ENCODE measurements at places on chromosomes 7 and 10. TPM values are rescaled to one million over a fixed set of nuclear protein-coding genes. Genes with fewer than 3 reads are reported as not detected.
A peak's percentile ranks its signal among the peaks of the same experiment; 100 is the strongest.

- no peak for DNase-seq
These were observed 23.8 kb downstream of the SUFU start for GRCh38 chr10:102527546-102527945.

DNA sequence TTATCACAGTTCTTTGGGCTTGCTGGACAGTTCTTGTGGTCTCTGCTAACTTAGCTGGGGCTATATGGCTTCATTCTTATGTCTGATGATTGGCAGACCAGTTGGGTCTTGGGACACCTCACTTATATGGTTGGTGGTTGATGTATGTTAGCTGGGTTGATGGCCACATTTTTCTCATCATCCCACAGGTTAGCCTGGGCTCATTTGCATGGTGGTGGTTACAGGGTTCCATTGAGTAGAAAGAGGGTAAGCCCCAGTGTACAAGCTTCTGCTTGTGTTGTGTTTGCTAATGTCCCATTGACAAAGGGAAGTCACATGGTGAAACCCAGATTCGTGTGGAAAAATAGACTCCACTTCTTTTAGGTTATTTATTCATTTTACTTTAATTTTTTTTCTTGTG is 40.6 kb downstream of the TMEM60 start:
- DNase-seq, result no peak

GRCh38 chr10:124165311-124165710 is 71.9 kb upstream of the CHST15 start:
- DNase-seq, result no peak

DNA sequence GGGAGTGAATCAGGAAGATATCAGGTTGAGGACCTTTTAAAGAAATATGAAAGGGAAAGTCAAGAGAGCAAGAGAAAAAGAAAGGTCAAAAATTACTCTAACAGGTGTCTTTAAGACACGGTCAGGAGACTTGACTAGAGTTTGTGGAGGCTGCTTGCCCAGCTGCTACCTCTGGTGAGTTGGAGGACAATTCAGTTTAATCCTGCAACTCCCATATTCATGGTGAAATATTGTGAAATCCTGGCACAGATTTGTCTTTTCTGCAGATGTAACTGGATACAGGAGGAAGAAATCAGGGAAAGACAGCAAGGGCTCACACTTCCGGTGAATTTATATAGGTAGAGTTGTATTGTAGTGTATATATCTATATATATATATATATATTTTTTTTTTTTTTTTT is 93.5 kb downstream of the AKAP9 start:
- no peak for DNase-seq

- DNase-seq, result no peak
These were observed 2.0 kb upstream of the DNAJC12 start for GRCh38 chr10:67839951-67840350.

GRCh38 chr7:110224643-110225042 is 866.3 kb upstream of the LRRN3 start:
- no peak for DNase-seq

DNA sequence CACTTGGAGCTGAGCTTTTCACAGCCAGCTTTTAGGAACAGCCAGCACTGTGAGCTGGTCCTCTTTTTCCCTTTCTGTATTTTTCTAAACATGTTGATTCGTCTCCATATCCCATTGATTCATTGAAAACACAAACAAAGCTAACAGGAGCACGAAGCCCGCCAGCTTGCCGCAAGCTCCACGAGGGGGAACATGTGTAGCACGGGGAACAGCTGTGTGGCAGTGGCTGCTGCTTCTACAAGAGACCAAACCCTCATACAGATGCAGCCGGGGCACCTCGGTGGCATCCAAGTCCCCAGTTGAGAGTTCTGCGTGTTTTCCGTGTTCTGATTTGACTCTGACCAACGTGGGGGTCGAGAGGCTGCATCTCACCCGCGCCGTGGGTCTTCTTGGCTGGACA is 80.8 kb upstream of the SH2B2 start:
- DNase-seq, result no peak

DNA sequence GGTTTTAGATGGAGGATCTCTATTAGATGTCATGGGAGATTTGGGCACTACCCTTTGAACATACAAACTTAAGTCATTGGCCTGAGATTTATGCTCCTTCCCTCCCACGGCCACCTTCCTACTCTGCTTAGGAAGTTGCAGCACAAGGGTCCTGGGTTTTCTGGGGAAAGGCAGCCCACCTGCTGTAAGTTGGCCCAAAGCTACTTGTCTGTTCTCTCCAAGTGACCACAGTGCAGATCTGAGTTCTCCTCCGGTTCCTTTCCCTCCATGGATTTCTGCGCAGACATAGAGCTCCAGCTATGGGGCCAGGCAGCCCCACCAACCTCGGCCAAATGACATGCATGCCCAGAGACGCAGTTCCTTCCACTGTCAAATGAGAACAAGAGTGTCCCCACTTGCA is 12.8 kb upstream of the C10orf53 start:
- DNase-seq, result no peak

DNA sequence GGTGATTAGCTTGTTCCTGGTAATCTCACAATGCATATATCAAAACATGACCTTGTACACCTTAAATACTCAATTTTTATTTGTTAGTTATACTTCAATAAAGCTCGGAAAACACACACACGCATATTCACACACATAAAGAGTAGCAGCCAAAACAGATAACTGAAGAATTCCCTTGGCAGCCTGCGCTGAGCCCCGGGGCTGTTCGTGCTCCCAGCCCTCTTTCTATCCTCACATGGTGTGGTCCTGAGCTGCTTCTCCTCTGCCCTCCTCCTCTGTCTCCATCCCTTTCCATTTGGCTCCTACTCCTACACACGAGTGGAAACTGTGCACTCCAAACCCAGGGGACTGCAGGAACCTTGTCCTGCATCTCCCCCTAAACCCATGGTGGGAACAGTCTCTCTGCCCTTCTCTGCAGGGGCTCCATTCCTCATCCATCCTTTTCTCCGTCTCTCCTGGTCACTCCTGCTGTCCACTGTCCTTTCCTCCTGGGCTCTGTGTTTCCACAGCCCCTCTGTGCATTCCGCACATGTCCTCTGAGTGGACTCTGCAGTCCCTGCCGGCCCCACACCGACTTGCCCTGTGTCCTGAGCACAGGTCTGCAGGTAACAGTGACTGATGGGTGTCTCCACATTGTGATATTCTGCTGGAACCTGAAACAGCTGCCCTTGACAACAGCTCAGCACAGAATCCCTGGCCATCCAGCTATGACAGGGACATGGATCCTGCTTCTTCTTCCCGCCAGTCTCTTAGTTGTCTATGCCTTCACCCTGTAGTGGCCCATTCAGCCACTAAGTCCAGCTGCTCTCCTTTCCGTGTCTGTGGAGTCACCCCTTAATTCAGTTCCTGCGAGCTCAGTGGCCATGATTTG is 216.8 kb upstream of the ZNF32 start:
- no peak for DNase-seq

- DNase-seq, result no peak
These were observed 31.4 kb downstream of the TCERG1L start for GRCh38 chr10:131280101-131280500.

DNA sequence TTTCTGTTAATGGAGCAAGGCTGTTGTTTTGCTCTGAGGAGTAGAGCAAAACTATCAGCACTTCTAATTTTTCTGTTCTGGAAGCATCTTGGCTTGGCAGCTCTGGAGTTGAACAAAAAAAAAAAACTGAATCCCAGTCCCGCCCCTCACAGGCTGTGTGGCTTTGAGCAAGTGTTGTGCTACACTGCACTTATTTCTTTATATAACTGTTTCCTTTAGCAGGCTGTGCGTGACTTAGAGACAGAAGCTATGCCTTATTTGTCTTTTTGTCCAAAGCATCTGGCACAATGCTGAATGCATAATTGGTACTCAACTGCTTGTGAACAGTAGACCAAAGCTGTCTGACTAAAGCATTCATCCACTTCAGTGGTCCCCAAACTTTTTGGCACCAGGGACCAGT is 96.1 kb downstream of the AMPH start:
- no peak for DNase-seq

DNA sequence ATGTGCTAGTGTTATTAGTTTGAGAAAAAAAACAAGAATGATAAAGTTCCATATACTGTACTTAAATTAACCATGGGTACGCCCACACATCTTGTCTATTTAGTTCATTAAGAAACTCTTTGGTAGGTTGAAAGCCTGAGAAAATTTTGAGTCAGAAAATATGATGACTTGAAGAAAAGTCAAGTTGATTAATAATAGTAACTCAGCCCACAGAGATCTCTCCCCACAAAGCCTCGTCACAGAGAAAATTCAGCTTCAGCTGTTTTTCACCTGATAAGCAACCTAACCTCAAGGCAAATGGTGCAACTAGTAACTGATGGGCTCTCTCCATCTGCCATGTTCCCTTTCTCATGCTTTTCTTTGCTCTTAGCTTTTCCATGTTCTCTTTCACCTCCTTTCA is 1021.6 kb downstream of the GATA3 start:
- no peak for DNase-seq

DNA sequence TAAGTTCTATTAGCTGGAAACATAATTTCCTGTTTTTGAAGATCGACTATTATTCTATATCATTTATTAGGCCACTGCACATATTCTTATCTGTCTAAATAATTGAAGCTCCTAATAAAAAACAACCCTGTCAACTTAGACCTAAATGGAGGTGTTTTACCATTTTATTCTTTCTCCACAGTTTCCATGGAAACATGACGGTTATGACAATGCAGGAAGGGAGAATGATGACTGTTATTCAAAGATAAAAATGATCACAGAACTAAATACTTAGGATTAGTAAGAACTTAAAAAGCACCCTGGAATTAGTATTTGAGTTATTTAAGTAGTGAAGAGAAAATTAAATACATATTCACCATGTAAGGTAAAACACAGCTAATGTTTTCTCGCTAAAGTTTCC is 119.9 kb upstream of the DKK1 start:
- DNase-seq, result no peak

DNA sequence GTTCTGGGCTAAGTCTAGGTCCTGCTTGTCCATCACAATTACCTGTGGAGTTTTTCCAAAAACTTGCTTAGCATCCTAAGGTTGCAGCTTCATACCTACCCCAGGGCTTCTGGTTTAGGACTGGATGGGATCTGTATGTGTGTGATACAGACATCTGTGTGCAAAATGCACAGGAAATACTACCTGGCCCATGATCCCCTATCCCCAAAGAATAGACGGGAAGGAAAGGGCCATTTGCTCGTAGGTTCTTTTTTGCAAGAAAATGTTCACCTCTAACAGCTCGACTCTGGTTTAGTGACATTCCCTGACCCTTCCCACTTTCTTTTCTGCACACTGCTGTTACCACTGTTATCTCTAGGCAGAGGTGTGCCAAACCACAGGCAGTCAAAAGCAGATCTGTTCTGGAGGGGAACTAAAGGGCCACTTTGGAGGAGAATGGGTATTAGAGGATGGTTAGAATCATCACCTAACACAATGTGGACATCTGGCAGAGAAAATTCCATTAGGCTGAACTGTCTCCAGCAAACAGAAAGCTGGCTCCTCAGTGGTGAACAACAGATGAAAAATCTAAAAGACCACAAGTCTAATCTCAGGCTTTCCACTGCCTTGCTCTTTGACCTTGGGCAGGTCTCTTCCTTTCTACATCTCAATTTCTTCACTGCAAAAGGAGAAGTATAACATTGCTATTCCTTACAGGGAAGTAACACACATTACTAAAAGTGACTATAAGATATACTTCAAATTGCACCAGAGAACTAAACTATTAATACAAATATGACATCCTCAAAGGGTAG is 107.4 kb downstream of the UBE2H start:
- DNase-seq, result no peak

GRCh38 chr10:12874501-12874900 is 127.0 kb downstream of the CCDC3 start:
- no peak for DNase-seq

GRCh38 chr10:114925587-114926586 is 12.1 kb upstream of the TRUB1 start:
- DNase-seq, result peak; percentile 52

DNA sequence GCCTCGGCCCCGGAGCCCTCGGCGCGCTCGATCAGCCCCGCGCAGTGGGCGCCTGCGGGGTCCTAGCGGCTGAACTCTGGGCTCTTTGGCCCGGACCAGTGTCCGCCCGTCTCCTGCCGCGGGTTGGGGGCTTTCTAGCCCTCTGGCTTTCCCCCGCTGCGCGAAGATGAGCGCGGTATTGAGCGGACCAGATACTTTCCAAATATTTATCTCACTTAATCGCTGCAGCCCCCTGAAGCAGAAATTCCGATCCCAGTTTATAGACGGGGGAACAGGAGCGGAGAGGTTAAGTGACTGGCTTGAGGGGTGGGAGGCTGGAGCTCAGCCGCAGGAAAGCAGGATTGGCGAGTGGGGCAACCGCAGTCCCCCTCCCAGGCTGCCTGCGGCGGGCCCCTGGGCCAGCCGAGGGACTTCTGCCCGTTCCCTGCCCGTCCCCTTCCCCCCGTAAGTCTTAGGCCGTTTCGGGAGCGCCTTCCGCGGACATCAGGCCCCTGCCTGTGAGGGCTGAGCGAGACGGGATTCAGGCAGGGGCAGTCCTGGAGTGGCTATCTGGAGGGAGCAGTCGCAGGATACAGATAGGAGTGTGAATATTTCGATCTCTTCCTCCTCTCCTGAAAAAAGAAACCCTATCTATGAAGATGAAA is 565 bp downstream of the STRIP2 start:
- no peak for DNase-seq

DNA sequence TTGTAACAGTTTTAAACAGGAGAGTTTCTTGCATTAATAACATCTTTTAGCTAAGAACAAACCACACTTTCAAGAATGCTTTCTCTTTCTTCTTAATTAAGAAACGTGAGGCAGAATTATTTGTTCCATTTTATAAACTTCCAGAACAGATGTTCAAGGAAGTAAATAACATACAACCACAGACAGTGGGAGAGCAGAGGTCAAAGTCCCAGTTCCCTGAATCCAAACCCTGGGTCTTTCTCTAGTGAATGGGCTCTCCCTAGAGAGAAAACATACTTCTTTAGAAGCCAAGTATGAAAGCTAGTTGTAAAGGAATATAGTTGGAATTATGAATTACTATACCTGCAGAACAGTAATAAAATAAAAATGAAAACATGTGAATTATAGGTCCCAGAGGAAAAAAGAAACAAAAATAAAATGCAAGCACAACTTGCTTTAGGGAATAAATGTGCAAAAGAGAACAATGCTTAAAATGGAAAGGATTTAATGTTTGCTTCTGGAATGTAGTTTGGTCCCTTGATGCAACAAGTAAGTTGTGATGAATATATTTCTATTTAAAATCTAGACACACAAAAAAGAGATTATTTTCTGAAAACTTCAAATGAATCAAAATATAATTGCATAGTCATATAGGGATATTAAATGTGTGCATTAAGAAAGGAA is 6.0 kb downstream of the OR6B1 start:
- no peak for DNase-seq

- no peak for DNase-seq
These were observed 82.6 kb upstream of the PCGF5 start for GRCh38 chr10:91137822-91138221.

TFPI2 gene
- total RNA-seq, result 5.9 TPM

DPYSL4 gene
- total RNA-seq, result 1.4 TPM

SPACDR gene
- total RNA-seq, result 2.0 TPM

GRID2IP gene
- total RNA-seq, result 0.16 TPM

ACTR3C gene
- total RNA-seq, result 5.2 TPM

TRIL gene
- 7.0 TPM for total RNA-seq

ANKRD2 gene
- total RNA-seq, result 0.39 TPM

SEMA3C gene
- 19.8 TPM for total RNA-seq

CFAP69 gene
- 15.8 TPM for total RNA-seq

OR6V1 gene
- not detected for total RNA-seq
